ENCODE measurements at places on chromosomes 11 and 22.

GRCh38 chr22:47793304-47794101, 1031.1 kb downstream of the TBC1D22A start:
- DNase-seq = no peak

DNA sequence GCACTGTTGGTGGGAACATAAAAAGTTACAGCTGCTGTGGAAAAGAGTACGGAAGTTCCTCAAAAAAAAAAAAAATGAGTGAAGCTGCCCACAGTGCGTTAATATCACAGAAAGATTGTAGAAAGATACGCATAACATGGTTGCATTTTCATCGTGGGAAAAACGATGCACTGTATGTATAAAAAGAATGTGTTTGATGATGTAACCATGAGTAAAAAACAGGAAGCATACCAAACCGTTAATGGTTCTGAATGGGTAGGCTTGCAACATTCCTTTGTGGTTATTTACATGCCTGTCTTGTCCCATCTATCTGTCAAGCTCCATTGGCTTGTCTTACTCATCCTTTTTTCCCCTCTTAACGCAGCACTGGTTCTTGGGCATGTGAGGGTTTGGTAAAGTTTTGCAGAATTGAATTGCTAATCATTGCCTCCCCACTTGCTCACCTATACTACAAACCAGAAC, 33.8 kb upstream of the DKK3 start:
- no peak for DNase-seq

DNA sequence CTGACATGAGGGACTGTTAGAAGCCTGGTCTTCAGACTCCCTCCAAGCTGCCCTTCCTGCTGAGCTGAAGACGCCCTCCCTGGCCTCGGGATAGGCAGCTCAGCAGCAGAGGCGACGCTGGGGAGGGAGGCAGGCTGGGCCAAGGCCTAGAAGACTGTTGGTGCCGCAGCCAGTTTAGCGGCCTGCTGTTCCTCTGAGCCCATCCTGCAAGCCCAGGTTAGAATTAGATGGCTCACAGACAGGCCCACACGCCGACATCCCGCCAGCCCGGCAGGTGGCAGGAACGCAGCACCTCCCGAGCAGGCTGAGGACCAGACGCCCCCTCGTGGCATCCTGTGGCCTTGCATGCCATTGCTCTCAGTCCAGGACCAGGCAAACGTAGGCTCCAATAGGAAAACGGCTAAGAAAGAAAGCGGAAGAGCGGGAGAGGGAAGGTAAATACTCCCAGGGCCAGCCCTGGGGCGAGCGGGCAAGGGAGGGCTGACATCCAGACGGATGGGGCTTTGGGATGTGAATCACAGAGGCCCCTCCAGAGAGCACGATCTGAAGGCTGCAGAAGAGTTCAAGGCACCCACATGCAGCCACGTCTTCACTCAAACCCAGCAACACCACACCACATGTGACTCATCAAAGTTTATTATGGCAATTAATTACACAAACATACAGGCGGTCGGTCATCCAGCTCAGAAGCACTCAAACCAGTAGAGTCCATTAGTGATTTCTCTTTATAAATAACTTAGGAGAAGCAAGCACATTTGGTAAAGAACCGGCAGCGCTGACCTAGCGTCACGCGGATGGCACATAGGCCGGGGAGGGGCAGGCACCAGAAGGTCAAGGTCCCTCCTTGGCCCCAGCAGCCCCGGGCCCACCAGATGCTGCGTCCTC, 27.6 kb downstream of the CD5 start:
- DNase-seq = peak; percentile 70

DNA sequence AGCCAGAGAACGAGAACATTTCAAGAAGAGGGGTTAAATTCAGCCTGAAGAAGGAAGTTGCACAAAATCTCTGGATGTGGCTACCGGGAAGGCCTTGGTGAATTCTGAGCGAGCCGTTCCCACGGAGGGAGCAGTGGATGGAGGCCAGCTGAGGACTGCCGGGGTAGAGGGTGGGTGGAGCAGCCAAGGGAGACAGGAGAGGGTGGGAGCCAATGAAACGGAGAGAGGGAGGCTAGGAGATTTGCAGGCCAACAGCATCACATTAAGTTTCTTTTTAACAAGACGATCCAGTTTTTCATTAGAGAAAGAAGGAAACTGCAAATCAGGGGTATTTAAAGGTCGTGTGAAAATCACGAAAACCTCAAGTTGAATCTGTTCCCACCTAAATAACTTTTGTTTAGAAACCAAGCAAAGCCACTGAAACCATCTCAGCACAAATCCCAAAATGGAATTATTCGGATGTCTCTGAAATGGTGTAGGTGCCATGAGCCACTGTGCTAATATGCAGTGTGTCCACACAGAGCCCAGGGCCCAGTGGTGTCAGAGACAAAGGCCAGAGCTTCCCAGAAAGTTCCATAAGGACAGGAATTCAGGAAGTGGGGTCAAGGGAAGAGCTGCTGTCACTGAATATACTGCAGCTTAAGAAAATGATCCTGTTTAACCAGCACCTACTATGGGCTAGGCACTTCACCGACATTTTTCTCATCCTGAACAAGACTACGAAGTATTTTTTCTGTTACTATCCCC, 59.7 kb upstream of the SLC35C1 start:
- DNase-seq = no peak

Data from spinal cord (tissue), 10 donors.